SK-N-SH (cell line): ENCODE measurements at places on chromosomes 16 and 17. TPM values are rescaled to one million over a fixed set of nuclear protein-coding genes. Genes with fewer than 3 reads are reported as not detected.

The TIMM22 gene
- polyA plus RNA-seq, result 9.9 and 10.7 TPM in 2 replicates

The CHD9NB gene
- polyA plus RNA-seq, result 2.5 and 2.7 TPM in 2 replicates

The TBC1D3G gene
- polyA plus RNA-seq, result not detected in 2 replicates

The WSCD1 gene
- 0.03 TPM in 2 replicates for polyA plus RNA-seq

The MVD gene
- 14.7 and 15.7 TPM in 2 replicates for polyA plus RNA-seq

The CTRL gene
- polyA plus RNA-seq, result 1.3 and 1.9 TPM in 2 replicates

The TAT gene
- not detected in 2 replicates for polyA plus RNA-seq

The KRT36 gene
- not detected in 2 replicates for polyA plus RNA-seq

The COX4I1 gene
- 1,138 and 1,294 TPM in 2 replicates for polyA plus RNA-seq

The DOK4 gene
- polyA plus RNA-seq, result 28.4 and 36.9 TPM in 2 replicates

The TPSB2 gene
- polyA plus RNA-seq, result not detected in 2 replicates

The KRT25 gene
- polyA plus RNA-seq, result not detected in 2 replicates

The SCARF1 gene
- 0.39 TPM in 2 replicates for polyA plus RNA-seq

The VASN gene
- polyA plus RNA-seq, result 11.4 and 37.4 TPM in 2 replicates
